ENCODE measurements at places on chromosomes 1 and 21.

DNA sequence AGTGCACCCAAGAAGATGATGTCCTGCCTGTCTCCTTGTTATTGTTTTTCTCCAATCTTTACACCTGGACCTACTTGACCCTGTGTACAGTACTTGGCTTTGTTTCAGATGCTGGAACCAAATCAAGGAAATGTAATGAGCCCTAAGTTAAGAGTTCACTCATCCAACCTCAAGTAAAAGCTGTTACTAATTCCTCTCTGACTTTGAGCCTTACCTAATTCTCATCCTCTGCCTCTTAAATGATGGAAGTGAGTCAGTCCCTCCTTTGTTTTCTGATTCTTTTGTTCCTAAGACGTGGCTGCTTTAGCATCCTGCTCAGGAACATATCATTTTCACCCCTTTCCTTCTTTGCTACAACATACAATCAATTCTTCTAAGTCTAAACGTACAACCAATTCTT, 15.3 kb upstream of the PLA2G4A start:
- no peak for DNase-seq

- no peak for DNase-seq
Observed at GRCh38 chr1:219945795-219946194, 17.4 kb upstream of the SLC30A10 start.

DNA sequence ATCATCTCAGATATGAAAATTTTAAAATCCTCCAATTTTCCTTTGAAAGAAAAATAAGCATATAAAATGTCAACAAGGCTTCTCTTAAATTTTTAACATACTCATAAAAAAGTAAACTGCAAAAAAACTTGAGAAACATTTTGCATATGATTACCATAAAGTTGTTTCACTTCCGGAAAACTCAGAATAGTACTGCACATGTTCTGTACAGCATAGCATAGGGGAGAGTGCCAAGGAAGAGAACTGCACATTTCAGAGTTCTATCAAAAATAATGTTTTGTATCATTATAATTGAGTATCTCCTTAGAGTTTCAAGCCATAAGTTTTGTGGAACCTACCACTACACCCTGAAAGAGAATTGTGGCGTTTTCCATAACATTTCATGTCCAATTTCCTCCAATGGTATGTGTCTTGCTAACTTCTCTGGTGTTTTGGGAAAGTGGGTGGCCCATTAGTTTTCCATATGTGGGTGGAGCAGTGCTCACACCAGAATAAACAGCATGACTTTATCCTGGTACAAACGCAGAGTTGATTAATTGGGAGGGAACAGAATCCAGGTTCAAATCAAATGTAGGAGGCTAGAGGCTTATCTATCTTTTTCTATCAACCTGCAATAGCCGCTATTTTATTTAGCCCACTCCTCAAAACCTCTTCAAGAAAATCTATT, 430.9 kb downstream of the LMO4 start:
- DNase-seq: no peak

GRCh38 chr1:25871086-25871703, 4.3 kb downstream of the PAQR7 start:
- DNase-seq: peak; percentile 70

GRCh38 chr1:229027622-229028182, 243.2 kb upstream of the RAB4A start:
- no peak for DNase-seq

DNA sequence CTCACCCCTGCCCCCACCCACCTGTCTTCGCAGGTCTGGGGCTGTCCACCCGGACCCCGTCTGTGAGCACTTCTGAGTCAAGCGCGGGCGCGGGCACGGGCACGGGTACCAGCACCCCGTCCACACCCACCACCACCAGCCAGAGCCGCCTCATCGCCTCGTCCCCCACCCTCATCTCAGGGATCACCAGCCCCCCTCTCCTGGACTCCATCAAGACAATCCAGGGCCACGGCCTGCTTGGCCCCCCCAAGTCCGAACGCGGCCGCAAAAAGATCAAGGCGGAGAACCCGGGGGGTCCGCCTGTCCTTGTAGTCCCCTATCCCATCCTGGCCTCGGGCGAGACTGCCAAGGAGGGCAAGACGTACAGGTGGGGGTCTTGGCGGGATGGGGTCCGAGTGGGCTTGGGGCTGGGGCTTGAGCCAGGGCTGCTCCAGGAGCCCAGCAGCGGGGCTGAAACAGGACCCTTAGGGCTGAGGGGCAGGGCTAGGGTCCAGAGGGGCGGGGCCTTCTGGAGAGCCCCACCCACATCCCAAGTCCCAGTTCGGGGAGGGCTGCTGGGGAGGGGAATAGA, 23.9 kb downstream of the ZNF362 start:
- peak; percentile 35 for DNase-seq

DNA sequence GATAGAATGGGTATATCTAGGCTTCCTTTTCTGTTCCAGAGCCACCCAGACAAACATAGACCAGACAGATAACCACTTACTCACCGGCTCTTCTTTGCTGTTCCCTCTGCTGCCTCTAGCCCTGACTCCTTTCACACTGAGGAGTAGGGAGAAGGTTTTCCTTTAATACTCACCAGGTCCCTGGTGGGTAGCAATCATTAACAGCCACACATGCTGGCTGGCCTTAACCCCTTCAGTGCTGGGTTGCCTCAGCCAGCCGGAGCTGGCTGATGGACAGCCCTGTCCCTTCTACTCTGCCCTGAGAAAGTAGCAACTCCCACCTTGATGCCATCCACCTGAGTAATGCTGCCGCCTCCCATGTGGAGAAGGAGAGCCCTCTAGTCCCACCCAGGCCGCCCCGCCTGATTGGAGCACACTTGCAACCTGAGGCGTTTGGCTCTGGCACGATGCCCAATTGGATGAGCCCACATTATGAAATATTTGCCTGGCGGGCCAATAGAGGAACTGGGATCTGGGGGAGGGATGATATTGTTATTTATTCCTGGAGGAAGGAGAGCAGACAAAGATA, 71.6 kb downstream of the PLEKHA6 start:
- DNase-seq: peak; percentile 14

GRCh38 chr1:150567717-150568593, 11.5 kb downstream of the MCL1 start:
- peak; percentile 71 for DNase-seq

GRCh38 chr1:152699746-152700145, 1.6 kb downstream of the LCE2A start:
- DNase-seq: no peak

- DNase-seq: no peak
Observed at GRCh38 chr1:234777856-234778220, 167.9 kb upstream of the IRF2BP2 start.

DNA sequence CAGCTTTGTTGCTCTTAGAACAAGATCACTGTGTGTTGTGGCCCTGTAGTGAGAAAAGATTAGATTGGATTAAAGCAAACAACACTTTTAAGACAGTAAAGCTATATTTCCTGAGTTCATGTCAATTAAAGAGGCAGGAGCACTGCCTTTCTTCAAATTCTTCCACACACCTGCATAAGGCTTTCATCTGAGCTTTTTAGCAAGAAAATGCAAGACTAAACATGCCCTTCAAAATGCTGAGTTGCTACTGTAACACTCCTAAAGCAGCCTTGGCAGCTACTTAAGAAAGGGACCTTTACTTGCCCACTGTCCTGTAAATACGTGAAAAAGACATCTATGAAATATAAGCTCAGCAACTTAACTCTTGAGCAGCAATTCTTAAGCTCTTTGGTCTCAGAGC, 11.8 kb downstream of the DPH5 start:
- no peak for DNase-seq

- DNase-seq: no peak
Observed at GRCh38 chr1:10900251-10900651, 103.8 kb upstream of the CASZ1 start.

GRCh38 chr21:39085843-39086405, 97.3 kb downstream of the PSMG1 start:
- no peak for DNase-seq

- DNase-seq: no peak
Observed at GRCh38 chr1:239872626-239873025, 219.1 kb upstream of the FMN2 start.

DNA sequence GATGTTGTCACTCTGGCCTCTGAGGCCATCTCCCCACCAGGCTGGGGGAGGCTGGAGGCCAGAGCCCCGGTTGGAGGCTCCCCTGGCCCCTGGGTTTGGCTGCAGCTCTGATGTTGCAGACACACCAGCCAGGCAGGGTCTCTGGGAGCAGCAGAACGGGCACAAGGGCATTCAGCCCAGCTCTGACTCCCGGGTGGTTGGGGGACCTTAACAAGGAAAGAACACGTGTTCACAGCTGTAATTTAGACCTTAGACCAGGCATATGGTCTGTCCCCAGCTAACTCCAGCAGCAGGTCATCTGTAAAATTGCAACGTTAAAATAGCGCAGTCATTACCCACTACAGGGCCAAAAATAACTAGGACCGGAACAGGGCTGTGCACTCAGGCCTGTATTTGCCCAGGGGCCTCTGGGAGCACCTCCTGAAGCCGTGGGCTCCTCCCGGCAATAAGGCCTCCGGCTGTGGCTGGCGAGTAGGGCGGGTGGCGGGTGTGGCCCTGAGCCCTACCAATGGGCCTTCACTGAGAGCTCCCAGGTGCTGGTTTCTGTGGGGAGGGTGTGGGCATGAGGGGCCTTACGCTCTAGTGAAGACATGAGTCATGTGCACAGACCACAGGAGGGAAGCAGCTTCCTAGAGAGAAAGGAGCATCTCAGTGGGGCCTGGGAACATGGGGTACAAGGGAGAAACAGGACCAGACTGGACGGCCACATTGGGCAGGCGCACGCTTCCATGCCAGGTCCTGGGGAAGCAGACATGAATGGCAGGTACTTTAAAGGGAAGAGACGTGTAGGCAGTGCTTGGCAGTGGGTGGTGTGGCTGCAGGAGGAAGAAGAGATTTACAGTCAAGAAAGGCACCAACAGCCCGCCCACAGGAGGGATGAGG, 6.1 kb downstream of the LDLRAP1 start:
- DNase-seq: peak; percentile 92

DNA sequence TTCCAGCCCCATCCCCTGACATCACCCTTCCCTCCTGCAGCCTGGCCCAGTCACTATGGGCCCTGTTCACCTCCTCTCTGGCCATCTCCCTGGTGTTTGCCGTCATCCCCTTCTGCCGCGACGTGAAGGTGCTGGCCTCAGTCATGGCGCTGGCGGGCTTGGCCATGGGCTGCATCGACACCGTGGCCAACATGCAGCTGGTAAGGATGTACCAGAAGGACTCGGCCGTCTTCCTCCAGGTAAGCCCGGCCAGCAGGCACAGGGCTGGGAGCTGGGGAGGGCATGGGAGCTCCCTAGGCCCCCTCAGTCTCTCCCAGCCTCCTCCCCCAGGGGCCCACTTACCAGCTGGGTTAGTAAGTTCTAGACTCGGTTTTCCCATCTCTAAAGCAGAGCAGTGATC, 52.1 kb downstream of the ELK4 start:
- DNase-seq: no peak

DNA sequence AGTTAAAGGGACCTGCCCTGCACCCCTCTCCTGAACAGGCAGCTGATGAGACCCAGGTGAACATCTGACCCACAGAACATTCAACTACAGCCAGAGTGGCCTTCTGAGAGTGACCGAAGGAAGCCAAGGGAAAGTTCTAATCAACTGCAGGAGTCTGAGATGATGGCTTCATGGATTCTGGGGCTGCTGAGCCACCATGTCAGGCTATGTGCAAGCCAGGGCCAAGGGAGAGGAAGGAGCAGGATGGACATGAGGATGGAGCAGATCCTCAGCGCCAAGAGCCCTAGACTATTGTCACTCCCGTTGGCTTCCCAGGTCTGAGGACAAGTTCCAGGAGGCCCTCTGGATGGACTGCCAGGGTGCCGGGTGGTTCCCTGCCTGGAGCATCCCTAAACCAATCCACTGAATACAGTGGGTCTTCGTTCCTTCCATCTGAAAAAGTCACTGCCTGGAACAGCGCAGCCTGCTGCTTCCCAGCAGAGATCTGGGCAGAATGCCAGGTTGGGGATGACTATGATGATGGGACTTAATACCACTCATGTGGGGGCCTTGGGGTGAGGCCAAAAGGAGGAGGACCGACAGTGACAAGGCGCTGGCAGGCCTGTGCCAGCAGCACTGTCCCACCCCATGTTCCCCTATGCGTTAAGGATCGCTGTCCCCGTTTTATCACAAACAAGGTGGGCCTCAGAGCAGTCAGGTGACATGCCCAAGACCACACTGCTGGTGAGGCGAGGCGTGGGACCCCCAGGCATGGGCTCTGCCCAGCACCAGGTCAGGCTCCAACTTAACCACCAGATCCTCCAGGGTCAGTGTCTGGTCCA, 19.8 kb downstream of the SPOCD1 start:
- DNase-seq: peak; percentile 67

GRCh38 chr1:62953633-62954032, 169.7 kb downstream of the ATG4C start:
- DNase-seq: no peak

- DNase-seq: no peak
Observed at GRCh38 chr1:10833630-10834557, 37.4 kb upstream of the CASZ1 start.

GRCh38 chr1:235910357-235911299, 43.9 kb upstream of the LYST start:
- DNase-seq: no peak

DNA sequence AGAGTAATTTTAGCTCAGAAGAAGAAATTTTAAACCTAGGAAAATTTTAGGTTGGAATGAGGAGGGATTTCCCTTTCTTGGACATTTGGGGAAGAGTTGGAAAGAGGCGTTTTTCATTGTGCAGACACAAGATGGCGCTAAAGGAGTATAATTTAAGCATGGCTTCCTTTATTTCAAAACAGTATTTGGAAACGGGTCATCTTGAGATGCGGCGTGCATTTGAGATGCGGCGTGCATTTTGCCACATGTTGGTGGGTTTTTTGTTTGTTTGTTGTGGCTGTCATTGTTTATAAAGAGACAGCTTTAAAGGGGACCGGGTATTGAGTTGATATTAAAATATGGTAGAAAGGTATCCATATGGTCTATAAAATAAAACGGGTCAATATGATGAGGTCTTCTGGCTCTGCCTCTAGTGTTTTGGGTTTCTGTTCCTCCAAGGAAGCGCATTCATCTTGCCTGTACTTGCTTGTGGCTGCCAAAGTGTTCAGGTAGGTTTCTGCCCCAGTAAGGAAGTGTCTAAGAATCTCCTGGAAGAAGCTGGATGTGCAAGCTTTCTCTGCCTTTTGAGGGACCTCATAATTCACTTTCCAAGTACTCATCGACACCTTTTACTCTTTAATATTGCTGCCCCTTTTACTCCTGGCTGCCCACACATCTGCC, 210.3 kb downstream of the SLC35F3 start:
- peak; percentile 39 for DNase-seq

DNA sequence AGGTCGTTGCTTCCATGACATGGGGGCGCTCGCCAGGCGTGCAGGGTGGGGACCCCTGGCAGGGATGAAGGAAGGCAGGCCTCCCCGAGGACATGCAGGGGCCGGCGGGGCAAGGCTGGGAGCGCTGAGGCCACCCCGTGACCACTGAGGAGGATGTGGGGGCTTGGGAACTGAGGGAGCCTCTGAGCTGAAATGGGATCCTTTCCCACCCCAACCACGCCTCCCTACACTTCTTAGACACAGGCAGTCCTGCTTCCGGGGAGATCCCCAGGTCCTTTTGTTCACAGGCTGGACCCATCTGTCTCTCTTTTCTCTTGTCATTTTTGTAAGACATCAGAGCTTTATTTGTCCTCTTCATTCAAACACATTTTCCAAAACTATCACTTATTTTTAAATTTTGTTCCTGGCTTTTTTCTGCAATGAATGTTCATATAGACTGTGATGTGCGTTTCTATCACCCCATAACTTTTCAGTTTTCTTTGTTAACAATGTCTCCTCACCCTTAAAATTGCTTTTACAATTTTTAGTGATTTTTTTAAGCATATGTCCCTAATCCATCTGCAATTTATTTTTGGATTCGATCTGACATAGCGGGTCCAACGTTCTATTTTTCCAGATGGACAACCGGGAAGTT, 156.7 kb upstream of the BACE2 start:
- DNase-seq: no peak

GRCh38 chr1:9689971-9690381, 38.4 kb downstream of the PIK3CD start:
- DNase-seq: peak; percentile 58

All from K562 (cell line).